AG04450 (cell line): ENCODE measurements at places on chromosomes 11 and 22.

GRCh38 chr11:120184946-120185705 lies 25.7 kb upstream of the OAF start:
- DNase-seq, result no peak

- no peak for DNase-seq
Observed at GRCh38 chr11:2510626-2511402, 66.0 kb downstream of the KCNQ1 start.

DNA sequence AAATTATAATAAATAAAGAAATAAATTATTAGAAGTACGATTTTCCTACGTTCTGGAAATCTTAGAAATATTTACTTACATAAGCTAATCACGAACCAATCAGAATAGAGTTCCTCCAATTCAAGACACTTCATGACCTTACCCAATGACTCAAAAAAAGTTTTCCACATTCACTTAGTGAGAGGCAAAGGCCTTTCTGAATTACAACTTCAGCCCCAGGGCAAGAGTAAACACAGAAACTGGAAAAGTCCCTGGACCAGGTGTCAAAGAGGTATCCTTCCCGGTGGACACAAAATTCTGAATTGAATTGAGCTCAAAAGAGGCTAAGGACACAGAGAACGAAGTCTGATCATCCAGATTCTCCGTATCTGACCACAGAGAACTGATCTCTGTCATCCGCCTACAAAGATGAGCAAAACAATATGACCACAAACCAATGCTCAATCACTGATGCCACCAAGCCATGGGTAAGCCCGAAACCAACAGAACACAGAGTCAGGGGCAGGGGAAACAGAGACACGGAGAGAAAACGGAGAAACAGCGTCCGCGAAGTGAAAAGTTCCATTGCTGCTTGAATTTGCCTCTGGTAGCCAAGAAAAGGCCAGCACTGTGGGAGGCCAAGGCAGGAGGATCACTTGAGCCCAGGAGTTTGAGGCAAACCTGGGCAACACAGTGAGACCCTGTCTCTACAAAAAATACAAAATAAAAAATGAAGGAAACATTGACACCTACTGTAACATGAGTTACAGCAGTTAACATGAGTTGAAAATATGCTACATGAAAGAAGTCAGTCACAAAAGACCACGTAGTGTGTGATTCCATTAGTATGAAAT lies 6.8 kb downstream of the BID start:
- no peak for DNase-seq

DNA sequence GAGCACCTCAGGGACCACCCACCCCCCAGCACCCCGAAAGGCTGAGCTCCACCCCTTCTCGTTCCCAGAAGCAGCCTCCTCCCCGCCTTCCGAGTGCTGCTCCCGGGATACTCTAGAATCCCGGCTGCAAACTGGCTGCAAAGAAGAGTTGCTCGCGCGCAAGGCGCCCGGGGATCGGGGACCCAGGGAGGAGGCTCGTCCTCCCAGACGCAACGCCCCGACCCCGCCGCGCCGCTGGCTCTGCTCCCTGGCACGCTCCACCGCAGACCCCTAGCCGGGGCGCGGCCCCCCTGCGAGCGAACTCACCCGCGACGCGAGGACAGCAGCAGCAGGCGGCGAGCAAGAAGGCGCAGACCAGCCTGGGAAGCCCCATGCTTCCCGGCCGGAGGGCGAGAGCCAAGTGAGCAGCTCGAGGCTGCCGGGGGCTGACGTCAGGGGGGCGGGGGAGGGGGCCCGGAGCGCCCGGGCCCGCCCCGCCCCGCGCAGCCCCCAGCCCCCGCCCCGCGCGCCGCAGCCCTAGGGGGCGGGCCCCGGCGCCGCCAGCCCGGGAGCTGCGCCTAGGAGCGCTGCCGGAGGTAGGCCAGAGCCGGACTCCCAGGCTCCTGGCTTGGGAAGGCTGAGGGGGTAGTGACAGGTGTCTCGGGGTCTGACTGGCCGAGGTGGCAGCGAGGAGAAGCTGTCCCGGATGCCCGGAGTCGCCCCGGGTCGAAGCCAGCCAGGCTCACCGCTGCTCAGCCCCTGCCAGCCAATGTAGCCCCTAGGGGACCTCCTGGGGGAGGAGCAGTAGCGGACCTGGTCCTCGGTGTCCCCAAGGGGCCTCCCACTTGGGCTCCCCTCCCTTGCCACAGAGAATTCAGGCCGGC lies at the start of gene MCAM:
Gene MCAM, minus strand, starts transcription at position 402 of the 863 bp plus-strand sequence. Its CDS starts 29 bp downstream, at position 373.
- DNase-seq, result no peak

- no peak for DNase-seq
Observed at GRCh38 chr22:17307566-17307965, 61.7 kb upstream of the CECR2 start.

GRCh38 chr11:74015919-74016684 lies 7.2 kb upstream of the UCP3 start:
- DNase-seq, result no peak

DNA sequence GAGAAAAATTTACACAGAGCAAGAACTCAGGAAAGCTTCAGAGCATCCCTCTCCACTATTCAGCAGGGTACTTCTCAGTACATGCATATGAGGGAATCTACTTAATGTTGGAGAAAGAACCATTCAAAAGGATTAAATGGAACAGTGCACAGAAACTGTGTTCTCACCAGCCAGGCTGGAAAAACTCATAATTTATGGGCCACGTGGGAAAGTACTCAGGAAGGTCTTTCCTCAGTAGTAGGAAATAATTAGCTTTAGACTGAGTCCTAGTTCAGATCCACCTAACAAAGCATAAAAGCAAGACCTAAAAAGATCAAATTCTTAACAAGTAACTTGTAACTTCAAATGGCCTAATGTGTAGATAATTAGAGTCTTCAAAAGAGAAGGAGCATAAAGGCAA lies 134.0 kb downstream of the FAM76B start:
- no peak for DNase-seq

DNA sequence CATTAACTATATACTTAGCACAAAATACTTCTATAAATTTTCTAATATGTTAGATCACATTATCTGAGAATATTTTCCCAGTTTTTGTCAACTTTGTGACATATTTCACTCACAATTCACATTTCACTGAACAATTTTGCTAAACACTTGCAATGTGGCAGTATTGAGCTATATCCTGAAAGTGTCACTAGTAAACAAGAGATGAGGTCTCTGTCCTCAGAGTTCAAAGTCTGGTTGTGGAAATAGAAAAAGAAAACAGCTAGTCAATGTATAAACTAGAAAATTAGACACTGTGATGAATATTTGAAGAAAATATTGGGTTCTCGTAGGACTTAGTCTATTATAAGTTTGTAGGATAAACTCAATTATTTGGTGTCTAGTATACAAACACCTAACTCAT lies 87.4 kb upstream of the CHORDC1 start:
- DNase-seq, result no peak

GRCh38 chr11:75205564-75206020 lies 35.0 kb upstream of the TPBGL start:
- no peak for DNase-seq

DNA sequence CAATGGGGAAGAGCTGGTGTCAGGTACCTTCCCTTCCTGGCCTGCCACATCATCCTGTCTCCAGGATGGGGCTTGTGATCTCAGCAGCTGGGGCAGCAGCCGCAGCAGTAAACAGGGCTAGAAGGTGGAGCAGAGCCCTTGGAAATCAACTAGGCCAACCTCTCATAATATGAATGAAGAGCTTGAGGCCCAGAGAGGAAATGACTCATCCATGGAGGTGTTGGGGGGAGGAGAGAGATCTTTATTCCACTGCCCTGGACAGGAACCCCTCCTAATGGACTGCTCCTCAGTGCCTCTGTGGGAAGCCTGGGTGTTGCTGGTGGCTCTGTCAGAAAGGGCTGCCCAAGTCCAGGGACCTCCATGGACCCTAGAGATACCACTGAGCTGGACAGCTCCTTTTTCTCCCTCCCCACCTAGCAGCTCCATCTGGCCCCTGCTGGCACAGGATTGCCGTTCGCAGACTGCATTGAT lies 111.8 kb downstream of the OSBP2 start:
- no peak for DNase-seq

GRCh38 chr22:27745154-27745553 lies 56.4 kb downstream of the MN1 start:
- DNase-seq, result no peak

DNA sequence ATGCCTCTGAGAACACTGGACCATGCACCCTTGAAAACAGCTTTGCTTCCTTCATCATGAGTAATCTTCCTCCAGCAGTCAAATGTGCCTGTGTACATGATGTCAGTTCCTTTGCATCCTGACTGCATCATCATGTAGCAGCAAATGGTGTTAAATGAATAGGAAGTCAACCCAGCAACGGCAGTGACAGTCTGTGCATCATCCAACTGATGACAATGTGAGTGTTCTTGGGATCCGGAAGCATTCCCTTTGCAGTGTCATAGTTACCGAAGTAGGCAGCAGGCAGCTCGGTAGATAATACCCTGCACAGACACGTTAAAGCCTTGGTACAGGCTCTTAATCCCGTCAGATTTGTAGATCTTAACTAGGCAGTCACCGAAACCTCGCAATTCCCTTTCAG lies 2.5 kb downstream of the WBP2NL start:
- DNase-seq, result no peak

DNA sequence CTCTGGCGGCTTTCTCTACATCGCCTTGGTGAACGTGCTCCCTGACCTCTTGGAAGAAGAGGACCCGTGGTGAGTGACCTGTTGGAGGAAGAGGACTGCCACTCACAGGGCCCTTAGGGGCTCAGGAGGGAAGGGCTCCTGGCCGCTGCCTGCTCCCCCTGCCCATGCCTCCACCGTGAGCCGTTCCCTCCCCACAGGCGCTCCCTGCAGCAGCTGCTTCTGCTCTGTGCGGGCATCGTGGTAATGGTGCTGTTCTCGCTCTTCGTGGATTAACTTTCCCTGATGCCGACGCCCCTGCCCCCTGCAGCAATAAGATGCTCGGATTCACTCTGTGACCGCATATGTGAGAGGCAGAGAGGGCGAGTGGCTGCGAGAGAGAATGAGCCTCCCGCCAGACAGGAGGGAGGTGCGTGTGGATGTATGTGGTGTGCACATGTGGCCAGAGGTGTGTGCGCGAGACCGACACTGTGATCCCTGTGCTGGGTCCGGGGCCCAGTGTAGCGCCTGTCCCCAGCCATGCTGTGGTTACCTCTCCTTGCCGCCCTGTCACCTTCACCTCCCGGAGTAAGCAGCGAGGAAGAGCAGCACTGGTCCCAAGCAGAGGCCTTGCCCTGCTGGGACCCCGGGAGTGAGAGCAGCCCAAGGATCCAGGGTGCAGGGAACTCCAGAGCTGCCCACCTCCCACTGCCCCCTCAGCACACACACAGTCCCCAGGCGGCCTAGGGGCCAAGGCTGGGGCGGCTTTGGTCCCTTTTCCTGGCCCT lies 6.9 kb downstream of the SLC39A13 start:
- no peak for DNase-seq

- DNase-seq, result peak; percentile 96
Observed at GRCh38 chr11:132632641-132633124, 899.6 kb downstream of the OPCML start.

- DNase-seq, result no peak
Observed at GRCh38 chr11:104000798-104001197, 35.6 kb upstream of the DDI1 start.

- no peak for DNase-seq
Observed at GRCh38 chr11:63663809-63664208, 7.4 kb downstream of the ATL3 start.
